NCI-H460 (cell line): ENCODE measurements at places on chromosomes 6 and 20.

GRCh38 chr6:168585441-168585840 lies 144.5 kb downstream of the SMOC2 start:
- no peak for DNase-seq

- DNase-seq, result no peak
Observed at GRCh38 chr20:48070991-48071652, 285.8 kb upstream of the SULF2 start.

DNA sequence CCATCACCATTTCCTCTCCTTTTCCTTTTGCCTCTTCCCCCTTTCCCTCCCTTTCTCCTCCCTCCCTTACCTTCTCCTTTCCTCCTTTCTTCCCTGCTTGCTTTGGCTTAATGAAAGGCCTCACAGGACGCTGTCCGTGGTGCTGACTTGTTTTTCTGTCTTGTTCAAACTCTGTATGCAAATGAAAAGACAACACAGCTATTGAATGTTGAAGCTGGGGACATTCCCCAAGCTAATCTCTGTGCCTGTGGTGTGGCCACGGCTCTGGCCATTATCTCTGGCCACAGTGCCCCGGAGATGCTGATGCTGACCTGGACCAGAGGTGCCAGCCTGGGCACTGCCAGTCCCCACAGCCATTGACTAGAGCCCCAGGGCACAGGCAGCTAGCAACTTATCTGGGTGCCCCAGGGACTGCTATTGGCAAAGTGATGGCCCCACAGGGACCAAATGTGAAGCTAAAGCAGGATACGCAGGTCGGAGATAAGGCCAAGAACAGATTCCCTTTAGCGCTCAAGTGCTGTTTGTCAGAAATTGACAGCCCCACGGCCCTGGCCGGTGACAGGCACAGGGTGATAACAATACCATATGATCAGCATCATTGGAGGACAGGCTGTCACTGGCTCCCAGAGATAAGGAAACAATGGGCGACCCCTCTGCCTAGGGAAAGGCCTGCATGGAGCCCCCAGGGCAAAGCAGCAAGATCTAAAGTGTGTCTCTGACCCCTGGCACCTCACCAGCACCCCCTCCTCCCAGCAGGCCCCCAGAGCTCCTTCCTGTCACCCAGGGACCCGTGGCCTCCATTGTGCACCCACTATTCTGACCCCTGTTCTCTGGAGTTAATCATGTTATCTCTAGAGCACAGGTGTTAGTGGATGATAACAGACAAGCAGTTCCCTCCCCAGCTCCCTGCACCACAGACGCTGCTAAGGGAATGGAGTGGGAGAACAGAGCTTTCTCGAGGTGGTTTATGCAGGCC lies 31.6 kb upstream of the SLC32A1 start:
- DNase-seq, result peak; percentile 66

- no peak for DNase-seq
Observed at GRCh38 chr6:45430590-45431202, 53.0 kb upstream of the SUPT3H start.

GRCh38 chr6:37980222-37980595 lies 160.7 kb downstream of the ZFAND3 start:
- DNase-seq, result no peak

DNA sequence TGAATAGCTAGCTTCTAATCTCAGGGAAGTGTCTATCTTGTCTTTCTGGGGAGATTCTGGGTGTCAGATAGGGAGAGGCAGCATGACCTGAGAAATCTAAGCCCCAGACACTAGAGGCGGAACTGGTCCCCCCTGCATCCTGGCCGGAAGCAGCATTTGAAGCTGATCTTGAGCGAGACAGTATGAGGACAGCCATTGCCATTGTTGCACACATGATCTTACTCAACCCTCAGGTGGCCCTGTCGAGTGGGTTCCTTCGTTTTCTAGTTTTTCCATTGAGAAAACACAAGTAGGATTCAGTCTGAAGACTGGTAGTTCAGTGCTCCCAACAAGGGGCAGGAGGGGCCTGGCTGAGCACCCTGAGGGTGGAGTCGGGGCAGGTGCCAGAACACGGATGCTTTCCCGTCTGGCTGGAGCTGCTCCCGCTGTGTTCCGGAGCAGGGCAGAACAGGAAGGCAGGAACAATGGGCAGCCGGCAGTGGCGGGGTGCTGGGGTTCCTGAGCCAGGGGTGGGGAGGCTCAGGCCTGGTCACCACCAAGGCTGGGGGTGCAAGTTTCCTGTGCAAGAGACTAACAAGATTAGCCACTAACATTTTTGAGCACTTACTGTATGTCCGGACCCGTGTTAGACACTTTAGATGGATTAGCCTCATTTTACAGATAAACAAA lies 7.9 kb upstream of the SDCBP2 start:
- DNase-seq, result no peak

GRCh38 chr6:23340271-23340670 lies 770.9 kb downstream of the HDGFL1 start:
- DNase-seq, result no peak

GRCh38 chr20:32767418-32768198 lies 5.4 kb downstream of the DNMT3B start:
- no peak for DNase-seq

DNA sequence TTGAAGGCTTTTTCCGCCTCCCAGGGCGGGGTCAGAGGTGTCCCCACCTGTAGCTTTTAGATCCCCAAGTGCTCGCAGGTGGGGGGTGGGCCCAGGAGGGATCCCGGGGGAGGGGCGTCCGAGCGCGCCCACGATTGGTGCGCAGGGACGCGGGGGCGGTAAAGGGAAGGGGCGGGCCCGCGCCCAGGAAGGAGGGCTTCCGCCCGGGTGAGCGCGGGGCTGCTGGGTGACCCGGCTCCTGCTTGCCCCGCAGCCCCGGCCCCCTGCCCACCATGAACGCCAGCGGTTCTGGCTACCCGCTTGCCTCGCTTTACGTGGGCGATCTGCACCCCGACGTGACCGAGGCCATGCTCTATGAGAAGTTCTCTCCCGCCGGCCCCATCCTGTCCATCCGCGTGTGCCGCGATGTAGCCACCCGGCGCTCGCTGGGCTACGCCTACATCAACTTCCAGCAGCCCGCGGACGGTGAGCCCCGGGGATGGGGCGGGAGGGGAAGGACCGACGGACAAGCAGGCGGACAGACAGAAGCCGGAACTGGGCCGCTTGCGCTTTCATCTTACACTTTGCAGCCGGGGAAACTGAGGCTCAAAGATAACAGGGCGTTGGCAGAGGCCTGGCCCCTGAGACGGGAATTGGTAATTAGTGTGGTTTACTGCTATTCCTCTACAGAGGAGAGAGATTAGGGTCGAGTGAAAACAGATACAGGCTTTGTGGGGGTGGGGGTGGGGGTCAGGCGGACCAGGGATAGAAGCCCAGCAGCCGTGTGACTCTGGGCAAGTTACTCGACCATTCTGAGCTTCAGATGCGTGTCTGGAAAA lies at the start of gene PABPC1L:
Gene PABPC1L, plus strand, starts transcription at position 189 of the 818 bp plus-strand sequence. Its CDS starts 84 bp downstream, at position 273.
- DNase-seq, result peak; percentile 40
